Peyer's patch (tissue), 4 donors: ENCODE measurements at places on chromosomes 11 and 22.
A peak's percentile ranks its signal among the peaks of the same experiment; 100 is the strongest.

- DNase-seq: no peak
These were observed 109.1 kb downstream of the ETS1 start for GRCh38 chr11:128478305-128478704.

DNA sequence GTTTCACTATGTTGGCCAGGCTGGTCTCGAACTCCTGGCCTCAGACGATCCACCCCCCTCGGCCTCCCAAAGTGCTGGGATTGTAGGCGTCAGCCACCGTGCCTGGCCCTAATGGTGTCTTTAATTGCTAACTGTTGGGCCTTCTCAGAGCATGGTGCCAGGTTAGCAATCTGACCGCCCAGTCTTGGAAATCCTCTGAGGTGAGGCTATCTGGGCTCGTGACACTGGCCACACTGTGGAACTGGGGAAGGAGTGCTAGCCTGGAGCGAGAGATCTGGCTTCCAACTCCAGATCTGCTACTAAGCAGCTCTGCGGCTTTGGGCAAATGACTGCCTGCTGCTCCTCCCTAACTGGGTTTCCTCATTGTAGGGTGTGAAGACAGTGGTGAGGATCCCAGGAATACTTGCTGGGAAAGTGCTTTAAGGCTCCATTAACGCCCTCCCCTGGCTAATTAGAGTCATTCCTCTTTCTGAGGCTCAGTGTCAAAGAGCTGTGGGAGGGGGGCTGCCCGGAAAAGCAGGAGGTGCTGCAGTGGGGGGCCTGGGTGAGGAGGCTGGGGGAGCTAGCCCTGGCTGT, 35.4 kb downstream of the CHRDL2 start:
- no peak for DNase-seq

GRCh38 chr22:42813501-42813900, 43.6 kb downstream of the ARFGAP3 start:
- DNase-seq: no peak

- no peak for DNase-seq
These were observed 212.7 kb upstream of the CADM1 start for GRCh38 chr11:115716601-115717529.

GRCh38 chr22:20637750-20638506, 130.5 kb downstream of the MED15 start:
- no peak for DNase-seq

DNA sequence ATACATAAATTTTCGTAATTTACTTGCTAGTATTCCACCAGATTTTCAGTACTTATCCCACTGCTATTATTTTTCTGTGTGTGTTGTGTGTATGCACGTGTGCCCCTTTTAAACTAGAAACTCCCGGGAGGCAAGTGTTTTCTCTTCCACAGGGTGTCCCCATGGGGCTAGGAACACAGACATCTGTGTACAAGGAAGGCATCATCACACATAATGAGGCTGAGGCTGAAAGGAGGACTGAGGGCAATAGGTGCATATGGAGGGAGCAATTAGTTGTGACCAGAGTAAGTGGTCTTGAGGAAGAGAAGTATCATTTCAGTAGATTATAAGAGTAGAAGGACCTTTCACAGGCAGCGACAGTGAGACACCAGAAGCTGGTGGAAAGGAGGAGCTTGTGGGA, 2.1 kb upstream of the DPAGT1 start:
- peak; percentile 10 for DNase-seq

- DNase-seq: no peak
These were observed 148.8 kb downstream of the FEZ1 start for GRCh38 chr11:125347261-125347585.

DNA sequence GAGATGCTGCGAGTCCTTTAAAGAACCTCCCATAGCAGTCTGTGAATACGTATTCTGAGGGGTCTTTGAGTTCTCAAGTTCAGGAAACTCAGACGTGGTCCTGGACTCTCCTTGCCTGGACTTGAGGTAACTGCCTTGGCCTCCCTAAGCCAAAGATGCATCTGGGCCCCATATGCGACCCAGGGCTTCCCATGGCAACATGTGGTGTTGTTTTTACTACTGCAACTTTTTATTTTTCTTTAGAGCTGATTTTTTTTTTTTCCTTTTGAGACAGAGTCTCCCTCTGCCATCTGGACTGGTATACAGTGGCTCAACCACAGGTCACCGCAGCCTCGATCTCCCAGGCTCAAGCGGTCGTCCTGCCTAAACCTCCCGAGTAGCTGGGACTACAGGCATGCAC, 321.1 kb downstream of the ST3GAL4 start:
- DNase-seq: no peak

DNA sequence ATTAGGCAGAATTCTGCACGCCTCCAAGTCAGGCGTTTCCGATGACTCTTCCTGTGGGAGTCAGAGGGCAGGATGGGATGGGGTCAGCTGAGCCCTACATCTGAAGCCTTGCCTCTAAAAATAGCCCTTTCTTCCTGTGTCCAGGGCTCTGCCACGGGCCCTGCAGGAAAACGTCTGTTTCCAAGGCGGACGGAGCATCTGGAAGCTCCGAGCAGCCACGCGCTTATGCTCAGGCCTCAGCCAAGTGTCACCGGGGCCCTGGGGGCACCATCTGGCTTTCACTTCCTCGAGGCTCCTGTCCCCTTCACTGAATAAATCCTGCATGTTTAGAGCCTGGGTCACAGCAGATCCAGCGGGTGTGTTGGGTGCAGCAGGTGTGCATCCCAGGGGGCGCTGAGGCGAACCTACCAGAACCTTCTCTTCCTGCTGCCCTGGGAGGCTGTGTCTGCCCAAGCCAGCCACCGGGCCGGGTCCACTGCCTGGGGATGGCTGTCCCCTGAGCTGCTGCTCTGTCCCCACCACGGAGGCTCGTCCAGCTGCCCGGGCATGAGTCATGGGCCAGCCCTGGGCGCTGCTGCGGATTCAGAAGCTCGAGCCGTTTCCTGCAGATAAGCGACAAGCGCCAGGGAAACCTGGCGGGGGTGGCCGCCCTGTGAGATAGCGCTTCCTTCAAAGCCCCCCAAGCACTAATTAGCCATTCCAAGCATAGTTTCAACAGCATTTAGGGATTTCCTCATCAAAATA, 32.0 kb upstream of the LINC01488 start:
- no peak for DNase-seq

- DNase-seq: no peak
These were observed 1.8 kb upstream of the FIBIN start for GRCh38 chr11:26992031-26992541.

- DNase-seq: peak; percentile 49
These were observed 57.4 kb downstream of the CHST1 start for GRCh38 chr11:45607995-45608394.

- DNase-seq: no peak
These were observed 161.5 kb downstream of the CACNA1I start for GRCh38 chr22:39731881-39732555.

GRCh38 chr11:125410091-125410490, 86.0 kb downstream of the FEZ1 start:
- no peak for DNase-seq

DNA sequence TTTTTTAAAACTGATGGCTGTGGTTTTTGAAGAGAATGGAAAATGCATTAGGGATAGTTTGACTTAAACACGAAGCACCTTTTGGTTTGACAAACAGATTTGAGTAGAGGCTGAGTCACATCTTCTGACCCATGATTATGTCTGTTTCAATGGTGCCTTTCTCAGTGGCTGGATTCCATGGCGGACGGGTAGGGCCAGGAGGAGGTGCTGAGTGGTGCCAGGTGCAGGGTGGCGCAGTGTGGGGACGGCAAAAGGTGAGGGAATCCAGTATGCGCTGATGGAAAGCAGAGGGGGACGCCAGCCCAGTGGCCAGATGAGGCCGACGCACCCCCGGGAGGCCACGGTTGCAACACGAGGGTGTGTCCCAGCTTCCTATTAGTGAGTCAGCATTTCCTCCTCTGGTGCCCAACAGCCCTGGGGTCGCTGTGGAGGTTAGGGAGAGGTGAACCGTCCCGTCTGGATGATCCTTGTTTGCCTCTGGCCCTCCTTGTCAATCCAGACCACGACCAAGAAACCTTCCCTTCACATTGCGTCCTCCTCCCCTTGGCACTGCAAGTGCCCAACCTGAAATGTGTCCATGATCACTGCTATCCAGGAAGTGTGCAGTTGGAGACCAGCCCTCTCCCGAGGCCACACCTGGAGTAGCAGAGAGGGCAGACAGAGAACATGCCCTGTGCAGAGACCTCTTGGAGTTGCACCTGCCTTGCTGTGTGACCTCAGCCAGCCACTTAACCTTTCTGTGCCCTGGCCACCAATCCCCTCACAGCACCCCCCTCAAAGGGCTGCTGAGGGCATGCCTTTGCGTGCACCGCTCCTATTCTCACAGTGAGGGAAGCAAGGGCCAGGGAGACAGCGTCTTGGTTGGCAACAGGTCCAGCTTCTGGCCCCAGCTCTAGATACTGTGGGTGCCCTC, 32.5 kb upstream of the ATXN10 start:
- DNase-seq: no peak

DNA sequence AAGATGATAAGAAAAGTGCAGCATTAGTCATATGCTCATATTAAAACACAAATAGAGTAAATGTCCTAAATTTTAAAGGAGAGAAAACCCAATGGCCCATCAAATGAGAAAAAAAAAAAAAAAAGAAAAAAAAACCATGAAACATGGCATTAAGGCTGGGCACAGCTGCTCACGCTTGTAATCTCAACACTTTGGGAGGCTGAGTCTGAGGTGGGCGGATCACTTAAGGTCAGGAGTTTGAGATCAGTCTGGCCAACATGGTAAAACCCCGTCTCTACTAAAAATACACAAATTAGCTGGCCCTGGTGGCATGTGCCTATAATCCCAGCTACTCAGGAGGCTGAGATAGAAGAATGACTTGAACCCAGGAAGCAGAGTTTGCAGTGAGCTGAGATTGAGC, 515.5 kb upstream of the ANO3 start:
- no peak for DNase-seq

- no peak for DNase-seq
These were observed 100.0 kb downstream of the PAX6 start for GRCh38 chr11:31711137-31711536.

DNA sequence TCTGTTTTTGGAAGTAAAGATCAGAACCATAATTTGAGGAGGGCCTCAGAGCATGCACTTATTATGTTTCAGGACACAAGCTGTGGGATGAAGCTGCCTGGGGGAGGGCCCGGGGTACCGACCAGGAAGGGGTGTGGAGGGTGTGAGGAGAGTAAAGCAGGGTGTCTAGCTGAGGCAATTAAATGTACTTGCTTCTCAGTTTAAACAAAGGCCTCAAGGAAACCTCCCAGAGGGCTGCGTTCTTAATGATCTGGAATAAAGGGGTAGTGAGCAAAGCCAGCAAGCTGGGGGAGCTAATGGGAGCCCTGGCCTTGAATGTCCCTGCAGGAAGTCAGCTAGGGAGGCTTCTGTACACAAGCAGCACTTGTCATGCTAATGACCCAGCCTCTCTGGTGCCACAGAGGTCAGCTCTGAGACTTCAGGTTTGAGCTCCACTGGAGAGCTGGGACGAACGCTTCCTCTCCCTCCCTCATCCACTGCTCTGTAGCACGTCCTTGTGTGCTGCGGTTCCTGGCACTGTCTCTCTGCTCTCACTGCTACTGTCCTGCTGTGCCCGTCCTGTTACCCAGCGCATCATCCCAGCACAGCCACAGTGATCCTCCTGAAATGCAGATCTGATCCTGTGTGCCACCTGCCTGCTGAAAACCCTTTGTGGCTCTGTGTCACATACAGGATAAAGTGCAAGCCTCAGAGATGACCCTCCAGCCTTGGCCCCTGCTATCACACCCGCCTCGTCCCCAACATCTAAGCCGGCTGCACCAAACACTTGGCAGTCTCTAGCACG, 159.7 kb downstream of the DBX1 start:
- peak; percentile 47 for DNase-seq

GRCh38 chr22:45678961-45679912, 7.6 kb downstream of the ATXN10 start:
- no peak for DNase-seq

- peak; percentile 36 for DNase-seq
These were observed 8.4 kb downstream of the MRGPRF start for GRCh38 chr11:69004411-69005182.

GRCh38 chr11:12251666-12252560, 125.5 kb upstream of the PARVA start:
- no peak for DNase-seq

DNA sequence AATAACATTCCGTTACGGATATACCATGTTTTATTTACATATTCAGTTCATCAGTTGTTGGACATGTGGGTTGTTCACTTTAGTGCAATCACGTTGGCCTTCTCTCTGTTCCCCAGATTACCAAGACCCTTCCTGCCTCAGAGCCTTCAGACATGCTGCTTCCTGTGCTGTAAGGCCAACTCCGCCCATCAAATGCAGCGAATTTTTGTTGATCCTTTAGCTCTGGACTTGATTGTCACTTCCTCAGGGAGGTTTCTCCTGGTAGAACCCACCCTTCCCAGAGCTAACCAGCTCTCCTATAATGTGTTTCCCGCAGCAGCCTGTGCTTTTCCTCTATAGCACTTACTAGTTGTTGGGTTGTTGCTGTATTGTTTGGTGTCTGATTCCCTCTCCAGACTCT, 39.4 kb downstream of the SWAP70 start:
- DNase-seq: no peak

GRCh38 chr11:36313750-36314433, 17.8 kb downstream of the PRR5L start:
- DNase-seq: no peak

DNA sequence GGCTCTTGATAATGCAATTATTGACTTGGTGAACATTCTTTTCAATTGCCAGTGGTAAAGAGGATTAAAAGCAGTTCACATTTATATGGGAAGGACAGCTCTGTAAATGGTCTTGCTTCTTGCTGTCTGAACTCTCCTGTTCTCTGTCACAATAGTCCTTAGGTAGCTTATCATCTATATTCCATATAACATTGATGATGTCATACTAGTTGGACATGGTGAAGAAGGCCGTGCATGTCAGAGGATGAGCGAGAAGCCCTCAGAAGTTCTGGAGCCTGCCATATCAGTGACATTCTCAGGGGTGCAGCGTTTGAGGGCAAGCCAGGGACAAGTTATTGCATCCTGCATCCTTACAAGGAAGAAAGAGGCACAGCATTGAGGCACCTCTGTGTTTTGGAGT, 2.6 kb upstream of the CHKB start:
- no peak for DNase-seq

GRCh38 chr11:7057641-7058040, 31.2 kb upstream of the RBMXL2 start:
- DNase-seq: no peak

DNA sequence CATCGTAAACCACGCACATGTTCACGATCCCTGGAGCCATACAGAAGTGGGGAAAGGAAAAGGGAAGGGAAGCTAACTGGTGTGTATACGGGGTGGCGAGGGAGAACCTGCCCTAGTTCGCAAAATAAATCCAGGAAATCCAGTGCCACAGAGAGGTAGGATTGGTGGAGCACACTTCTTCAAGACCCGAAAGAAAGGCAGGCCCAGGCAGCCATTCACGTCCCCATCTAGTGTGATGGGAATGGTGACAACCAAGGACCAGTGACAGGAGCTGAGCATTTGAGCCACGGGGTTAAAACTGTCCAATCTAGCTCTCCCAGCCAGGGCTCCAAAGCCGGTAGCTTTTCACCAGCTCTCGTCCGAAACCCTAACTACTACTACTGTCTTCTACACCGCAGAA, 53.7 kb downstream of the IGSF9B start:
- no peak for DNase-seq

- no peak for DNase-seq
These were observed 451.0 kb upstream of the DDI1 start for GRCh38 chr11:103585401-103585800.

GRCh38 chr11:129348813-129349212, 26.8 kb upstream of the BARX2 start:
- DNase-seq: no peak
